CD4-positive, alpha-beta T cell treated with Interferon alpha-2 for 1 hour (primary cell): ENCODE measurements at places on chromosomes 7 and 10.

DNA sequence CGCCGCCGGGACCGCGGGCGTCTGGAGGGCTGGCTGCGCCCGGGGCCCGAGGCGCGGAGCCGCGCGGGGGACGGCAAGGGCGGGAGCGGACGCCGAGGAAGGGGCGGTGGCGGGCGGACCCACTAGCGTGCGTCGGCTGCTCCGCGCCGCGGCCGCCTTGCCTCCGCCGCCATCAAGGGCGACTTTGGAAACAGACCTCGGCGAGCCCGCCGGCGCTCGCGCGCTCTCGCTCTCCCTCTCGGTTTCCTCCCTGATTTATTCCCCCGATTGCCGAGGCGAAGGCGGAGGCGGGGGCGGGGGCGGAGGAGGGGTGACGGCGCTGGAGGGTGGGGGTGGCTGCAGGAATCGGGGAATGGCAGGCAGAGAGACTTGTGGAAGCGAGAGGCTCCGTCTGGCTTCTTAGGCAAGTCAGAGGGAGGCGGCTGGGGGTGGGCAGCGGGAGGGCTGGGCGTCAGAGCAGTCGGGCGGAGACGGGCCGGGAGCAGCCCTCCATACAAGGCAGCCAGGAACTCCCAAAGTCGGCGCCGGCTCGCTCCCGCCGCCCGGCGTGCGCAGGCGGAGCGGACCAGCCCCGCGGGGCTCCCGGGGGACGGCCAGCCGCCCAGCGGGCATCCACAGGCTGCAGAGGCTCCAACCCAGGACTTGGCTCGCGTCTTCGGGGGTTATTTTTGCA, at the start of gene CACNA2D1:
TSS of gene CACNA2D1 (minus strand) at position 231 of the 673 bp plus-strand sequence.
- DNase-seq, result no peak

DNA sequence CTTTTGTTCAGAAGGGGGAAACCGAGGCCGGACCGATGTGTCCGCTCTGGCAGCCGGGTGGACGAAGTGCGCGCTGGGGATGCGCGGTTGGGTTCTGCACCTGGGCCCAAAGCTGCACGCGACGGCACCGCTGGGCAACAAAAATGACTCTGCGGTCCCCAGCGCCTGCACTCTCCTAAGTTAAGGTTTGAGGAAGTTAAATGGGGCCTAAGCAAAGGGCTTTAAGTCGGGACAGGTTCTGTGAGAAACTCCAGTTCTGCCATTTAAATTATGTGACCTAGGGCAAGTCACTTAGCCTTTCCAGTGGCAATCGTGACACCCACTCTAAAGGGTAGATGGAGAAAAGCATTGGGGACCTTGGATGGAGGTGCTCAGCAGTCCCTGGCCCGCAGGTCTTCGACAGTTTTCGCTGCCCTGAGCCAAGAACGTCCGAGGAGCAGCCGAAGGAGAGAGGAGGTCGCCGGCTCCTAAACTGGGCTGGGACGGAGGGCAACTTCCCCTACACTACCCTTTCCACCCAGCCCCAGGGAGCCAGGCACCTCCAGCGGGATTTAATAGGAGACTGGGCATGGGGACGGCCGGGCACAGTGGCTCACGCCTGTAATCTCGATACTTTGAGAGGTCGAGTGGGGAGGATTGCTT, 534 bp upstream of the ACBD5 start:
- no peak for DNase-seq

GRCh38 chr7:53437336-53437735, 401.9 kb downstream of the POM121L12 start:
- no peak for DNase-seq

GRCh38 chr10:62852961-62853702, 37.0 kb upstream of the EGR2 start:
- DNase-seq, result peak; percentile 5

DNA sequence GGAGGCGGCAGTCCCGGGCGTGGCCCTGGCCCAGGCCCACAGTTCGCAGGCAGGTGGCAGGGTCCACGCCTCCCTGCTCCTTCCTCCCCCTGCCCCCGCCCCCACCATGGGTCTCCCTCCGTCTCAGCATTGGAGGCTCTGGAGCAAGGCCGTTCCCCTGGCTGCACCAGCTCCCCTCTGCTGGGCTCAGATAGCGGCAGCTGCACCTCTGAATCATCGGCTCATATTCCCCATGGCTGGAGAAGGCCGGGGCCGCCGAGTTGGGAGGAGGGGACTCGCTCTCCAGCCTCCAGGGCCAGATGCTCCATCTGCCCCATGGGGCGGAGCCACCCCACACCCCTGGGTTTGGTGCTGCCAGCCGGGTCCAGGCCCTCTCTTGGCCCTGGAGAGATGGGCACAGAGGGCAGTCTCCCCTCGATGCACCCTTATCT, 145.0 kb downstream of the ELFN1 start:
- DNase-seq, result no peak

DNA sequence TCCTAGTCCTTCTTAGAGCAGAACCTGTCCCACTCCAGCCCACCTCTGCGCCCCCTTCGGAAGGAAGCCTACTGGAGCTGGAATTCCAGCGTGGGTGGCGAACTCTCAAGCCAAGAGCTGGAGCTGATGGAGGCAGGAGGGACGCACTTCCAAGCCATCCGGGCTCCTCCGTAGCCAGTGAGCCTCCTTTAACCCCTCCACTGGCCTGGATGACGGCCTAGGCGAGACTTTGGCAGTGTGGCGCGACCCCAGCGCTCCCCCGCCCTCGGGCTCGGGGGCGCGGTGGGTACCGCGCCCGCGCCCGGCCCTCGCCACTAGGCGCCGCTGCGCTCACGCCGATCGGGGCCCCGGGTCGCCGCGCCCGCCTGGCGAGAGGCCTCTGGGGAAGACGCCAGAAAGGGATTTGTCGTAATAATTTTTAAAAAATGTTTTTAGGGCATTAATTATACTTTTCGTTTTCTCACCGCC, 5.1 kb upstream of the EMX2 start:
- peak; percentile 11 for DNase-seq

- no peak for DNase-seq
Measured at GRCh38 chr10:18099415-18099814, 40.8 kb upstream of the CACNB2 start.

- no peak for DNase-seq
Measured at GRCh38 chr10:62946278-62946677, 130.1 kb upstream of the EGR2 start.

- DNase-seq, result no peak
Measured at GRCh38 chr7:21429021-21429420, 1.1 kb downstream of the SP4 start.

GRCh38 chr7:19567011-19567410, 141.8 kb downstream of the POLR1F start:
- no peak for DNase-seq

DNA sequence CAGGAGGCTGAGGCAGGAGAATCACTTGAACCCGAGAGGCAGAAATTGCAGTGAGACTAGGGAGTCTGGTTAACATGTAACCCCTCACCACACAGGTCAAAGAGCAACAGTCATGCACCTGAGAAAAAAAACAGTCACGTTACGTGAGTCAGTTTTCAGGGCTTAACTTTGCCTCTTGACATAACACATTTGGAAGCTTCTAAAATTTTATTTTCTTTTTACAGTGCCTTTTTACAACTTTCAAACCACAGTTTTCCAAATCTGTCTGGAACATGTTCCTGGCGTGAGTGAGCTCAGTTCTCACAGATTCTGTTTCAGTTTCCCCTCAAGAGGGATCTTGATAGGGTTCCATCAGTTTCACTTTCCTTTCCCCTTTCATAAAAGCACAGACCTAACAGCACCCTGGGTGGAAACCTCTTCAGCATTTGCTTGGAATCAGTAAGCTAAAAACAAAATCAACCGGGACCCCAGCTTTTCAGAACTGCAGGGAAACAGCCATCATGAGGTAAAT, 4.4 kb downstream of the IFIT3 start:
- peak; percentile 76 for DNase-seq

GRCh38 chr10:14952851-14953423, 959 bp downstream of the DCLRE1C start:
- DNase-seq, result no peak

DNA sequence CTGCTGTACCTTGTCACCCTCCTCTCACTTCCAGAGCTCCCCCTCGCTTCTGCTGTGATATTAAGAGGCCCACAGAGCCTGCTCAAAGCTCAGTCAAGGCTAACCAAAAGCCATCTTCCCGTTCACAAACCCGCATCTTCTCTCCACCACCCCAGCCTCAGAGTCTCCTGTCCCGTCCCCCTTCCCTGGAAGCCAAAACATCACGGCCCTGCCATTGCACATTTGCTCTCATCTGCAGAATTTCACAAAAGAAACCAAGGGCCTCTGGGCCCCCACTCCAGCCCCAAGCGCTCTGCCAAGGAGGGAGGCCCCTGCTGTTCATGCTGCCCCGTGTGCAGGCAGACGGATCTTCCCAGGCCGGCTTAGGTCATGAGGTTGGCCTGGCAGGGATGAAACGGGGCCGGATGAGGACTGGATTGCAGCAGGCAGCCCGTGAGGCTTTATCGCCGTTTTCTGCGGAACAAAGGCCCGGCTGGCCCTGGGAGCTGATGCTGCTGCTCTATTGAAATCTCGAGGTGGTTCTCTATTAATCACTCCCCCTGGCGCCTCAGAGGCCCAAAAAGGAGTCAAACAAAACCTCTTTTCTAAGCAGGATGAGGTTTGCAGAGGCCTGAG, 31.6 kb upstream of the FOXK1 start:
- no peak for DNase-seq

GRCh38 chr7:103765901-103766300, 223.6 kb downstream of the RELN start:
- no peak for DNase-seq

DNA sequence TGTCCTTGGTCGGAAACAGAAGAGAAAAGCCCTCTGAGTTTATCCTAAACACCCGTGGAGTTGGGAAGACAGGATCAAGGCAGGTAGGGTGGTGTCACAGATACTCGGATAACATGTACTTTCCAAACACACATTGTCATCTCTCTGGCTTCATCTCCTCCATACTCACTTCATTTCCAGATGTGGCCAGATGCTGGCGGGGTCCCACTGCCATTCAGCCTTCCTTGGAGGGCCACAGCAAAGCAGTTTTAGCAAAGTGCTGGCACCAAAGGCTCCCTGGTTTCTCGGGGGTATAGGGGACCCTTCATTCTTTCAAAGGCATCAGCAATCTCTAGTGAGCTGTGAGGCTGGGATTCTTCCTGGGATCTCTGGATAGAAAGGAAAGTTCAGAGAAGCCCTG, 539.5 kb downstream of the TCERG1L start:
- no peak for DNase-seq

GRCh38 chr10:11264296-11265048, 246.8 kb downstream of the CELF2 start:
- no peak for DNase-seq

DNA sequence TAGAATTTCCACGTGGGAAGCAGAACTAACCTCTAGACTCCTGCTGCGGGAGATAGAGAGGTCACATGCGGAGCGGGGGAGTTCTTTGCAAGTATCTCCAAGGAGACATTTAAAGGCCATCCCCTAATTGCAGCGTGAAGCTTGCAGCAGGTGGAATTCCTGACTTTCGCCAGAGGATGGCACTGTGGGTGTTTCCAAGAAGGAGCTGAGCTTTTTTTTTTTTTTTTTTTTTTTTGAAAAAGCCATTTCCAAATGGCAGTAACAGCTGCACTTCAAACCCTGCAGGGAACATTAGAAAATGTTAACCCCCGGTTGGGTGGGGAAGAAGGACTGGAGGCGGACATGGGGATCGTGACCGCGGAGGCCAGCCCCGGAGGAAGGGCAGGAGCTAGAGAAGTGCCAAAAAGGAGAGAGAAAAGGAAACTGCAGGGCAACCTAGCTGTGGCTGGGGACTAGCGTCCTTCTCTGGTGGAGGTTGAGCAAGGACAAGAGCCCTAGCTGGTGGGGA, 487.7 kb downstream of the TYW1 start:
- DNase-seq, result no peak

- DNase-seq, result no peak
Measured at GRCh38 chr10:86391236-86391840, 24.7 kb upstream of the GRID1 start.

GRCh38 chr10:59993931-59994330, 87.6 kb upstream of the CCDC6 start:
- no peak for DNase-seq

- DNase-seq, result no peak
Measured at GRCh38 chr7:4203626-4204512, 478.2 kb upstream of the FOXK1 start.

DNA sequence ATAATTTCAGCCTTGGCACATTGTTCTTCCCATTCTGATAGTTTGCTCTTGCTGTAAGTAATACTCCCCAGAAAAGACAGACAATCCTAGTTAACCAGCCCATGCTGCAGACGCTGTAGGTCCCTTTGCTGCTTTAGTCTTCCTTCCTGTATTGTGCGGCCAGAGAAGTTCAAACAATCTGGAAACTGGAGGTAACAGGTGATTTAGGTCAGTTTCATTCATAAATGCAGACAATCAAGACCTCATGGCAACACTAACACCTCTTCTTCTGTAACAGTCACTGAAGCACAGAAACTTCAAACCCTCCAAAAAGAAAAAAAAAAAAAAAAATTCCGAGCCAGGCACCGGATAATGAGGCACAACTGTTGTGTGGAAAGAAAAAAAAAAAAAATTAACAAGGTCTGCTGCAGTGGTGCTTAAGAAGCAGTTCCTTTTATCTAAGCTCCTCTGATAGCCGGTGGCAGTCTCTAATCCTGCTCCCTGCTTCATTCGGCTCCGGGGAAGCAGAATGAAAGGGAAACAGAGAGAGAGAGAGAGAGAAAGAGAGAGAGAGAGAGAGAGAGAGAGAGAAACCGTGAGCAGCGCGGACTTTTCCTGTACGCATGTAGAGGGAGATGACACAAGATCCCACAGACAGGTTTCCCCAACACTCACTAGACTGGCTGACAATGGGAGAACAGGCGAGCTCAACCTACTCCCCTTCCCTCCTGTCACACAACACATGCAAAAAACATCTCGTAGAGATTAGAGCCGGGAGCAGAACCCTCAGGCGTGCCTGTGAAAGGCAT, at the start of gene SEMA3A:
TSS of gene SEMA3A (minus strand) at position 306 of the 788 bp plus-strand sequence. CDS start at position 103, 203 bp downstream.
- DNase-seq, result no peak

GRCh38 chr10:71995887-71996575, 31.8 kb downstream of the CHST3 start:
- DNase-seq, result no peak

DNA sequence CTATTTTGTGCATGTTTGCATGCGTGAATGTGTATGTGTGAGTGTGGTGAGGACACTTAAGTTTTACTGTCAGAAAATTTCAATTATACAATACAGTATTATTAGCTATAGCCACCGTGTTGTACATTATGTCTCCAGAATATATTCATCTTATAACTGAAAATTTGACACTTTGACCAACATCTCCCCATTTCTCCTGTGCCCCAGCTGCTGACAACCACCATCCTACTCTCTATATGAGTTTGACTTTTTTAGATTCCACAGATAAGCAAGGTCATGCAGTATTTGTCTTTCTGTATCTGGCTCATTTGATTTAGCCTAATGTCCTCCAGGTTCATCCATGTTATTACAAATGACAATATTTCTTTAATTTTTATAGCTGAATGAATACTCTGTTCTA, 195.0 kb downstream of the GPR37 start:
- DNase-seq, result no peak

DNA sequence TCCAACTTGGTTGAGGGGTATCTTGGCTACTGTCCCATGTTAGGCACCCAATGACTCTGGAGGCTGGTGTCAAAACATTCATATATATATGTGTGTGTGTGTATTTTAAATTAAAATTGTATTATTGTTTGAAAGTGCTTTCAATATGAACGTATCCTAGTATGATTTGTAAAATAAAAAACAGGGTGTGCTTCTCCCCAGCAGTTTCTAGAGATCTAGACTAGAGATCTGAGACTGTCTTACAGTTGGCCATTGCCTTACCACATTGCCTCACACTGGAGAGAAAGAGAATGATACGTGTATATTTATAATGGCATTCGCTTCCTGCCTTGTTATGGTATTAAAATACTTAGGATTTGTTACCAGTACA, 1.2 kb downstream of the BAG3 start:
- peak; percentile 65 for DNase-seq

GRCh38 chr10:129958629-129959543, 5.2 kb downstream of the EBF3 start:
- no peak for DNase-seq

- DNase-seq, result no peak
Measured at GRCh38 chr7:11486271-11486670, 345.7 kb downstream of the THSD7A start.
